ENCODE measurements at places on chromosomes 1 and 21.

GRCh38 chr1:30597711-30598110 is 125.7 kb downstream of the MATN1 start:
- DNase-seq, result no peak

DNA sequence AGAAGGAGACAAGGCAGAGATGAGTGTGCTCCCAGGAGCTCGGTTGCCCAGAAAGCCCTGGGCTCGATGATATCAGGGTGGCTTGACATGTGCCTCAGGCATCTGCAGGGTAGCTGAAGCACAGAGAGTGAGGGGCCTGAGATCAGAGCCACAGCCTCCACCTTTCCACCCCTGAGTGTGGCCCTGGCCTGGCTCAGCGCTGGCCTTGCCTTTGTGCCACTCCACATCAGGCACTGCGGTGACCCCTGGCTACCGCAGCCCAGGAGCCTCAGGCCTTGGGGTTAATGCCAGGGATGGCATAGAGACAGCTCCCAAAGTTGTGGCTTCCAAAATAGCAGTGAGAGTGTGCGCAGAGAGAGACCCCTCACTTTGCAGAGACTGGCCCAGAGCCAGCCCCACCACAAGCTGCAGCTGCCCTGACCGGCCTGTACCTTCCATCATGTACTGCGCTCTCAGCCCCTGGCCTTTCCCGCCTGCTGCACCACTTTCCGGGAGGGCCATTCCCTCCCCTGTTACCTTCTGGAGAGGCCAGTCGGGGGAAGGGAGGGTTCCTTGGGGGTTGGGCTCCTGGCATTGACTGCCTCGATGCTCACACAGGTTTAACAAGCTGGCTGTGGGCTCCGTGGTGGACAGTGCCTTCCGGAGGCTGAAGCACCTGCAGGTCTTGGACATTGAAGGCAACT is 19.5 kb downstream of the PODN start:
- DNase-seq, result no peak

DNA sequence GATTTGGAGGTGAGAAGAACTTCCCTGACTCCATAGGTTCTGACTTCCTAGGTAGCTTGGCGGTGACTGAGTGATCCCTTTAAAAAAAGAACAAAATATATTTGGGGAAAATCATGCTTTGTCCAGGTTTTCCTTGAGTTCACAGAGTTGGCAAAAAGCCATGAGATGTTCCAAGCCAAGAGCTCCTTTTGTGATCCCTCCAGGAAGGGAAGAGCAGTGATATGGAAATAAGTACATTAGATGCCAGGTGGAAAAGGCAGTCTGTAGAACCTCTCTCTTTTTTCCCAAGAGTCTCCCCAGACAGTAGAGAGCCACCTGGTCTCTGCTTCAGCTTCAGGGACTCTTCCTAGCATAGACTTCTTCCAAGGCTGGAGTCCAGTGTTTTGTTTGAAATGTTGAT is 10.2 kb downstream of the TLCD4 start:
- DNase-seq, result no peak

DNA sequence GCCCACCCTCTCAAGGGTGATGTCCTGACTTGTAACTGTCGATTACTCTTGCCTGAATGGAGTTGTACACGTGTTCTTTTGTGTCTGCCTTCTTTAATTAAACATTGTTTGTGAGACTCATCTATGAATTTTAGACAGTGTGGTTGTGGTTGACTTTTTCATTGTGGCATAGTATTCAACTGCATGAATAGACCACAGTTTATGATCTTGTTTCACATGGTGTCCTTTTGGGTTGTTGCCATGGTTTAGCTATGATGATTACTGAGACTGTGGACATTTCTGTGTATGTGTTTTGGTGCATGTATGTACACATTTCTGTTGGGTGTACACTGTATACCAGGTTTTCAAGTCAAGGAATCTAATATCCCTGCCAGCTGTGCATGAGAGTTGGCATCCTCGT is 30.1 kb downstream of the PRMT2 start:
- no peak for DNase-seq

GRCh38 chr1:60141276-60141675 is 67.7 kb upstream of the C1orf87 start:
- DNase-seq, result no peak

DNA sequence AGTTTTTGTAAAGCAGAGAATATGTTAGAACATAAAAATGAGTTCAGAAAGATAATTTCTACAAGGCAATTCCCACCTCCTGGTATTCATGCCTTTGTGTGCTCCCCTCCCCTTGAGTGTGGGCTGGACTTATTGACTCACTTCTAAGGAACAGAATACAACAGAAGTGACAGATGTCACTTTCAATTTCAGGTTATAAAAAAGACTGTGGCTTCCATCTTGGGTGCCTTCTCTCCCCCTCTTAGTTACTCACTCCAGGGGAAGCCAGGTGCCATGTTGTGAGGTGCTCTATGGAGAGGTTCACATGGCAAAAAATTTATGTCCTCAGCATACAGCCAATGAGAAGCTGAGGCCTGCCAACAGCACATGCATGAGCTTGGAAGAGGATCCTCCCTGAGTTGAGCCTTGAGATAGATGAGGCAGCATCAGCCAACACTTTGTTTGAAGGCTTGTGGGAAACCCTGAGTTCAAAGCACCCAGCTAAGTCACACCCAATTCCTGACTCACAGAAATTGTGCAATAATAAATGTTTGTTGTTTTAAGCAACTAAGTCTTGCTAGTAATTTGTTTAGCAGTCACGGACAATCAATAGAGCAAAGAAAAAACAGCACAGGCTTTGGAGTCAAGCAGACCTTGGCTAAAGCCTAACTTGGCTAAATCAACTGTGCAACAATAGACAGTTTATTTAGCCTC is 73.5 kb upstream of the NGF start:
- DNase-seq, result no peak

All from ascending aorta (tissue), 2 donors.